Body of pancreas (tissue), 4 donors: ENCODE measurements at places on chromosomes 13 and 19. TPM values are rescaled to one million over a fixed set of nuclear protein-coding genes. Genes with fewer than 3 reads are reported as not detected.

DNA sequence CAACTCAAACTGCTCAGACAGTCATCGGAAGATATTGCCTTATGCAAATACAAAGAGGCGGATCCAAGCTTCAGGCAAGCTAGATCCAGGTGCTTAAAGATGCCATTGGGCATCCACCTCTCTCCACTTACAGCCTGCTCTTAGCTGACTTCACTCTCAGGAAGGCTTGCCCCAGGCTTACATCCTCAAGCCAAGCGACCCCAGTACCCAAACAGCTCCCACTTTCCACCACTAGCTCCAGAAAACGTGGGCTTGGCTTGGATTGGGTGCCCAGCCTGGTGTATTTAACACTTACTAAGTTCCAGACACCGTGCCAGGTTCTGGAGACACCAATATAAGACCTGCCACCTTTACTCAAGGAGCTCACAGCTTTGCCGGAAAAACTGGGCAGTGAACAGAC is 142.1 kb upstream of the VSTM2B start:
- no peaks in the 10 kb centered on the region for H3K4me1 ChIP-seq
- no peaks in the 10 kb centered on the region for H3K27me3 ChIP-seq
- no peak for DNase-seq
- no peaks in the 10 kb centered on the region for H3K36me3 ChIP-seq
- H3K27ac ChIP-seq = no peak overlapping the region

DNA sequence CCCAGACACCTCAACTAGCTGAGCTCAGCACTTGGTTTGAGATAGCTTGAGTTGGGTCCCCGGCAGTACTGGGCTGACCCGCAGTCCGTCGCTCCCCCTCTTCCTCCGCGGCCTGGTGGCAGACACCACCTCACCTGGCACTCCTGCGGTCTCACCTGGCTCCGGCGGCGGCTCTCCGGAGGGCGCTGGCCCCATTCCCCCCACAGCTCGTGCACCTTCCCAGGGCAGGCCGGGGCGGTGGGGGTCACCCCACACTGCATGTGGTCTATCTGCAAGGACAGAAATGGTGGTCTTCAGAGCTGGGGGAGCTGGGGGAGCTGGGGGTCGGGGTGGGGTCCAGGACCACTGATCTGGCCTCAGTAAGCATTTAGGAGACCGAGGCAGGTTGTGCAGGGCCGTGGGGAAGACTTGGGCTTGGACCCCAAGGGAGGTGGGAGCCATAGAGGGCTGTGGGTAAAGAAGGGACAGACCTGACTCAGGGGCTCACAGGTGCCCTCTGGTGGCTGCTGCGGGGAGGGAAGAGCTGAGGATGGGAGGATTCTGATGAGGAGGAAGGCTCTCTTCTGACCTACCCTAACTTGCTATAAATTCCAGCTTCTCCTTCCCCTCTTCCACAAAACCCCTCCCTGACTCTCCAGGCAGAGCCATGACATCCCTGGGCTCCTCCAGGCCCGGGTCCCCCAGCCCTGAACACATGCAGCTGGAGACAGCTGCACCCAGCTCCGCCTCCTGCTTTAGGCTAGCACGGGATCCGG is 6.7 kb upstream of the PLIN4 start:
- H3K27me3 ChIP-seq = no peaks in the 10 kb centered on the region
- peak; percentile 54 for DNase-seq
- H3K4me1 ChIP-seq = no peaks in the 10 kb centered on the region
- no peak overlapping the region for H3K27ac ChIP-seq

GRCh38 chr19:51971624-51972023 is 15.0 kb downstream of the ZNF350 start:
- DNase-seq = no peak
- no peak overlapping the region for H3K27ac ChIP-seq
- no peaks in the 10 kb centered on the region for H3K4me1 ChIP-seq
- H3K36me3 ChIP-seq = peaks cover 41% of the 10 kb centered on the region
- no peaks in the 10 kb centered on the region for H3K27me3 ChIP-seq

GRCh38 chr19:35773020-35773806 is 2.2 kb upstream of the ARHGAP33 start:
- no peaks in the 10 kb centered on the region for H3K27me3 ChIP-seq
- no peak for DNase-seq
- no peaks in the 10 kb centered on the region for H3K36me3 ChIP-seq
- H3K4me3 ChIP-seq = no peak overlapping the region
- H3K27ac ChIP-seq = no peak overlapping the region

- peaks cover 26% of the 10 kb centered on the region for H3K4me1 ChIP-seq
- no peak overlapping the region for H3K4me3 ChIP-seq
- peak overlapping the region; percentile 2 for H3K27ac ChIP-seq
- no peaks in the 10 kb centered on the region for H3K27me3 ChIP-seq
- H3K36me3 ChIP-seq = no peaks in the 10 kb centered on the region
- DNase-seq = no peak
Measured at GRCh38 chr13:73365681-73366080, 306.9 kb downstream of the KLF5 start.

DNA sequence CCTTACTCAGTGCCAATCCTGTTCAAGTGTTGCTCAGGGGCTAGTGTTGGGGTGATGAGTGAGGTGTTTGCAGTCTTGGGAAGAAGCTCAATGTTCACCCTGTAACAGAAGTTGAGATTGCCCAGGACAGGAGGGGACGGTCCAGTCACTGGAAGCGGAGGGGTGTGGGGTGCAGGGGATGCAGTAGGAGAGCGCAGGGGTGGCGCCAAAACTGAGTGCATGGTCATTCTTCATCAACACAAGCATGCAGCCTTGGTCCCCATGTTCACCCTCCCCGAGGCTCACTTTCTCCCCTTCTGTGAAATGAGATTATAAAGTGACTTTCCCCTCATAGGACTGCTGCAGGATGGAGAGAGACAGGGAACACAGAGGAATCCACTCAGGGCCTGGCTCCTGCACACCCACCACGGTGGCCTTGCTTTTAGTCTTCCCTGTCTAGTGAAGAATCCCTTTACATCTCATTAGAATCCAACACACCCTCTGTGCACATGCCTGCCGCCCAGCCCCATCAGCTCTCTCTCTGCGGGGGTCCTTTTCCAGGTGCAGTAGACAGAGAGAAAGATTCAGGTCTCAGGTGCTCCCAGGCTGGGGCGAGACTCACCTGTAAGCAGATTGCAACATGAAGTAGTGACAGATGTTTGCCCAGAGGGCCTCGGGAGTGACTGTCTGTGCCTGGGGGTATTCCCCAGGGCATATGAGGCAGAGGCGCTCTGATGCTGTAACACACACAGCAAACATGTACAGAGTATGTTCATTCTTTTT is 93.2 kb downstream of the TSHZ3 start:
- no peaks in the 10 kb centered on the region for H3K4me1 ChIP-seq
- H3K4me3 ChIP-seq = no peak overlapping the region
- no peaks in the 10 kb centered on the region for H3K36me3 ChIP-seq
- H3K27me3 ChIP-seq = no peaks in the 10 kb centered on the region
- DNase-seq = no peak
- no peak overlapping the region for H3K27ac ChIP-seq

DNA sequence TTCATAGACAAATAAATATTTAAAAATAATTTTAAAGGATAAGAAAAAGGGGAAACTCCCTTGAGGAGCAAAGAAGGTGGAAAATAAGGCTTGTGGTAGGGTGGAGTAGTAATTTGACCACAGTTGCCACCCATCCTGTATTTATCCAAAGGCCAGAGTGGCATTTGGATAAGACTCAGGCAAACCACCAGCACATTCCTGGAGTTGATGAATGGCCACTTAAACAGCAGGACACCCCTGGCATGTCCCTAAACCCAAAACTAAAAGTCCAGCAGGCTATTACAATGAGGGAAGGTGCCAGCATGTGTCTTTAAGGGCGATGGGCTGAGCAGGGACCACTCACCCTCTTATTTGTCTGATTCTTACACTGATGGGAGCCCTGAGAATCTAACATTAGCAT is 9.8 kb upstream of the FRY start:
- H3K27ac ChIP-seq = no peak overlapping the region
- H3K27me3 ChIP-seq = no peaks in the 10 kb centered on the region
- H3K4me3 ChIP-seq = no peak overlapping the region
- no peak for DNase-seq
- H3K36me3 ChIP-seq = no peaks in the 10 kb centered on the region
- H3K4me1 ChIP-seq = peaks cover 4% of the 10 kb centered on the region

DNA sequence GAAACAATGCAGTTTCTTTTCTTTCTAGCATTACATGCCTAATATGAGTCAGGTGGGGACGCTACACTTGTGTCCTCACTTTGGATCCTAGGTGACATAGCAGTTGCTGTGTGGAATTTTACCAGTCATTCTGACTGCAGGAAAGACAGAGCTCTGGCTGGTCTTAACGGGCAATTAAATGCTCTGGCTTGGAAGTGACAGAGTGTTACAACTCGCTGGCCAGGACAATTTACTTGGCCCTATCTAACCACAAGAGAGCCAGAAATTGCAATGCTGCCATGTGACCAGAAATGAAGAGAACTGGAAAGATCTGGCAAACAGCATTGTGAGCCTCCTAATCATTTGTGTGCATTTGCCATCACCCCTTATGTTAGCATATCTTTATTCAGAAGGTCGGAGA is 351.1 kb downstream of the DCT start:
- peak; percentile 8 for DNase-seq
- H3K4me1 ChIP-seq = no peaks in the 10 kb centered on the region
- H3K27me3 ChIP-seq = no peaks in the 10 kb centered on the region
- H3K4me3 ChIP-seq = no peak overlapping the region

- no peak overlapping the region for H3K27ac ChIP-seq
- H3K27me3 ChIP-seq = no peaks in the 10 kb centered on the region
- H3K4me1 ChIP-seq = no peaks in the 10 kb centered on the region
- no peak for DNase-seq
- H3K36me3 ChIP-seq = no peaks in the 10 kb centered on the region
- no peak overlapping the region for H3K4me3 ChIP-seq
Measured at GRCh38 chr13:77339408-77339807, 12.5 kb upstream of the MYCBP2 start.

DNA sequence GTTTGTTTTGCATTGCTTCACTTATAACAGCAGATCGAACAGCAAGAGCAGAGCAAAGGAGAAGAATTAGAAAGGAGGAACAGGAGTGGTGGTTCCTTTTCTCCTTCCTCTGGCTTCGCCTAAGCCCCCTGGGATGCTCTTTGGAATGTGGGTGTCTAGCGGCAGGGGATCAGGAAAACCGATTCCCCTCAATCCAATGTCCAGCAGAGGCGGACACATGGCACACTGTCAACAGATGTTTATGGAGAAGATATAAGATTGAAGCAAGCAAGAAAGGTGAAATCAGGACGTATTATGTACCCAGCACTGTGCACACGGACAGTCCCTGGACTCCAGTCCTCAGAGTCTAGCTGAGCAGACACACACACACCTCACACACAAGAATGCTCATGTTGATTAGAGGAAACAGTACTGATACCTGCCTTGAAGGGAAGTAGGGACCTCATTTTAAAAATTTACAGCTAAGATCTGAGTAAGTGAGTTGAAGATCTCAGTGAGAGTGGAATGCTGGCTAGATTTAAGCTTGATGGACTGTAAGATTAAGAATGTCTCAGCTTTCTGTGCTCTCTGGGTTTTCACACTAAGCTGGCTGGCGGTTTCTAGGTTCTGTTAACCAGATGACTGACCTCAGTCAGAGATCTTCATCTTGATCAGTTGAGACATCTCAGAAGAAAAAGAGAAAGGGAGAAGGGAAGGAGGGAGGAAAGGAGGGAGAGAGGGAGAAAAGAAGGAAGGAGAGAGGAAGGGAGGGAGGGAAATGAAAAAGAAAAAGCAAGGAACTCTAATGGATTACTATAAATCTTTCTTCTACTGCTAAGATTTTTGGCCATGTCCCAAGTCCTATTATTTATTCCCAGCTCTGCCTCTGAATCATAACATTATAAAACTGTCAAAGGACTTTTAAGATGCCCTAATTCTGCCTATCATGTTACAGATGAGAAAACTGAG is 44.8 kb downstream of the FLT1 start:
- H3K4me1 ChIP-seq = no peaks in the 10 kb centered on the region
- no peaks in the 10 kb centered on the region for H3K27me3 ChIP-seq
- no peak overlapping the region for H3K27ac ChIP-seq
- DNase-seq = no peak
- H3K36me3 ChIP-seq = no peaks in the 10 kb centered on the region

DNA sequence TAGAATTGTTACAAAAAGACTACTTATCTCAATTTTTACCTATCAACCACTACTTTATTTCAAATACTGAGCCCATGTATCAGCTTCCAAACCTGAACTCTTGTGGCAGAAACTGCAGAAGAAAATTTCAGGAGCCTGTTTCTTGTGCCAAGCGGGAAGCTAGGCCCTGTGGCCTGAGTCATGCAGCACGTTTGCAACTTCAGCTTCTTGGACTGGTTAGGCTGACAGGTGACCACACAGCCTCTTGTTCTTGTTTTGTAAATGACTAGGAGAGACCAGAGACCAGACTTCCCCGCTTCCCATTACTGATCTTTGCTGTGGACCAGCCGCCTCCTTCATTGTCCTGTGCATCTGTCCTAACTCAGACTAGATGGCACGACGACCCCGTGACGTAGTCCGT is 3.4 kb upstream of the LAMP1 start:
- H3K27ac ChIP-seq = no peak overlapping the region
- no peak overlapping the region for H3K4me3 ChIP-seq
- H3K4me1 ChIP-seq = peaks cover 18% of the 10 kb centered on the region
- no peaks in the 10 kb centered on the region for H3K36me3 ChIP-seq
- DNase-seq = no peak

DNA sequence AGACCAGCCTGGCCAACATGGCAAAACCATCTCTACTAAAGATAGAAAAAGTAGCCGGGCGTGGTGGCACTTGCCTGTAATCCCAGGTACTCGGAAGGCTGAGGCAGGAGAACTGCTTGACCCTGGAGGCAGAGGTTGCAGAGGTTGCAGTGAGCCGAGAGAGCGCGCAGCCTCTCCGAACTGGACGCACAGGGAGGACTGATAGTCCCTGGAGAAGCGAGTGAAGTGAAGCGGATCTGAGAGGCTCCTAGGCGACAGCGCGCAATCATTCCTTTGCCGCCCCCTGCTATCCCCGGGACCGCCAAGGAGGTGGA is 233 bp downstream of the ZNF561 start:
- H3K36me3 ChIP-seq = peaks cover 22% of the 10 kb centered on the region
- H3K27ac ChIP-seq = peak overlapping the region; percentile 93
- no peak for DNase-seq
- H3K27me3 ChIP-seq = no peaks in the 10 kb centered on the region
- H3K4me1 ChIP-seq = peaks cover 16% of the 10 kb centered on the region
- peak overlapping the region; percentile 68 for H3K4me3 ChIP-seq

DNA sequence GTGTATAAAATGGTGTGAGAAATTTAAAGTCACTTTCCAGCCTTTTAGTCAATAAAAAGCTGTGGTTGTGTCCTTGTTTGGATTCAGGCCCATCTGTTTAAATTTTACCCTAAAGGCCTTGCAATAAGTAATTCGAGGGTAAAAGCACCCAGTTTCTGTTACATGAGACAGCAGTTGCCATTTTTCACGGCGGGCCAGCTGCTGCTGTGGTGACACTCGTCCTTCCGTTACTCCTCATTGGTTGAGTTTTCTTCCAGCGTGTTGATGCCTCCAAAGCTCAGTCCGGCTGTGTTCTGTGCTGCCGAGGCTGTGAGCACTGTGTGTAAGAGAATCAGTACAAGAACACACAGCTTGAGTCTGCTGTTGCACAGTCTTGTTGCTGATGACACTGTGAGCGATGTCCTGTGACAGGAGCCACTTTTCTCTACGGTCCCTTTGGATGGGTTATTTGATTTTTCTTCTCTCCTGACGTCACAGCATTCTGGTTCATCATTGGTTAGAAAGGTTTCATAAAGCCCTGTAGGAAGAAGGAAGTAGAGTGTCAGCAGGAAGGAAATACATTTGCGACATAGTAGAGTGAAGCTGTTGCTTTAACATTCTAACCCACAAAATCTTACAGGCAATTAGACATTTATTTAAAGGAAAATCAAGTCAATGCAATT is 602.5 kb upstream of the ARGLU1 start:
- H3K27me3 ChIP-seq = no peaks in the 10 kb centered on the region
- no peaks in the 10 kb centered on the region for H3K36me3 ChIP-seq
- H3K27ac ChIP-seq = no peak overlapping the region
- no peak for DNase-seq
- H3K4me1 ChIP-seq = no peaks in the 10 kb centered on the region

CD37 gene
- total RNA-seq = 4.0 TPM

ADGRE3 gene
- not detected for total RNA-seq

RFPL4AL1 gene
- 2.3 TPM for total RNA-seq

LIM2 gene
- not detected for total RNA-seq
